ENCODE measurements at places on chromosomes 4 and X. TPM values are rescaled to one million over a fixed set of nuclear protein-coding genes. Genes with fewer than 3 reads are reported as not detected.

Gene CITED1
- not detected for polyA plus RNA-seq

Gene DAPP1
- not detected for polyA plus RNA-seq

Gene SUPT20HL1
- 0.61 TPM for polyA plus RNA-seq

Gene SSR4
- polyA plus RNA-seq: 275 TPM

Gene LUZP4
- not detected for polyA plus RNA-seq

Gene TEX11
- polyA plus RNA-seq: not detected

Gene CSAG2
- not detected for polyA plus RNA-seq

DNA sequence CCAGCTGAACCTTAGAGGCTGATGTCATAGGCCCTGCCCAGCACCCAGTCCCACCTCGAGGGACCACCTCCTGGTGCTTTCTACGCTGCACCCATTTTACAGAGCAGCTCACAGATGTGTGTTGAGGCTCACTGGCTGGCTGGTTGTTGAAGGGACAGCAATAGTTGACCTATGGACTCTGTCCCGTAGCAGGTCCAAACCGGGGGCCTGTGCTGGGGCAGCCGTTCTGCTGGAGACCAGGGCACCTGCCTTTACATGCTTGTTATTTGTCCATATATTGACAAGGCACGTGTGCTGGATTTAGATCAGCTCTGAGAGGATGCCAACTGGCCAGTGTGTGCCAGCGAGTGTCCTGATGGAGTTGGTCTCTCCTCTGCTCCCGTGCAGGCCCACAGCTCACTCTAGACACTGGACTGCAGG, 58.1 kb downstream of the TNIP2 start:
- DNase-seq: no peak

DNA sequence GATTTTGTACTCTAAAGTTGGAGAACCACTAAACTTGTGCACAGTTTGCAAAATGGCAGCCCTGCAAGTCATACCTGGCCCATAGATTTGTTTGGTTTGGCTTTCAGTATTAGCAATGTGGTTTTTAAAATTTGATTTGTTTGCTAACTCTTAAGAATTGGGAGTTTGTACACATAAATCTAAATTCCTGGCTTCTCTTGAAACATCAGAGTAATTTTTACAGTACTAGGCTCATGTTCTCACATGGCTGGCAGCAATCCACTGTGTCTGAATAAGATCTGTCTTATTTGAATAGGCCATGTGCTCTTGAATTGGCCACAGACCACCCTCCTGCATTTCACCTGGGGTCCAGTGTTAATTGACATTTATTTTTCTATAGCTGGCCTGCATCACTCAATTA, 21.3 kb downstream of the DIAPH2 start:
- DNase-seq: no peak

DNA sequence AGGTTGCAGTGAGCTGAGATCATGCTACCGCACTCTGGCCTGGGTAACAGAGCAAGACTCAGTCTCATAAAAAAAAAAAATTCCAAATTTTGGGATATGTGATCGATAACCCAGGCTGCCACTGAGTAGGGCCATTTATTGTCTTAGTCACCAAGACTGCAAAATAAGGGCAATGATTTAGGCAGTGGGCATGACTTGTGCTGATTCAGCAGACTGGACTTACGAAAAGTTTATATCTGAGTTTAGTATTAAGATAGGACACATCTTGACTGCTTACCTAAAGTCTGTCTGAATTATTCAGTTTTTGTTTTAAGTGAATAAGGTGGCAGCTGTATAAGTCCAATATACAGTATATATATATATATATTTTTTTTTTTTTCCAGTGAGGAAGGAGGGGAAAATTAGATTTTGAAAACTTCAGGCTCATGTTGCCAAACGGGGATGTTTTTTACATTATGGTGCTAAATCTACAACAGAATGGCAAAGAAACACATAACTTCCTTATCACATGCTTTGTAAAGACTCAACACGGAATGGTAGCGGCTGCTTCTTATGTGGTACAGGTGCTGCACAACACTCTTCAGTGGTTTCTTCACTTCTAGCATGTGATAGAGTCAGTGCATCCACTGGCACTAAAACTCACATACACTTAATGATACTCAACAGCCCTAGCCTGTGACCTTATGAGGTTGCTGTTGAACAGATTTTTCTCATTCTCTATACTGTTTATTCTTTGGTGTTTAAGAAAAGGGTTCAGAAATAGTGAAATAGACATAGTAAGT, 6.5 kb downstream of the TEX13D start:
- DNase-seq: no peak

- no peak for DNase-seq
Measured at GRCh38 chr4:39280770-39281169, 85.4 kb downstream of the RFC1 start.

- no peak for DNase-seq
Measured at GRCh38 chrX:95907081-95907480, 777.6 kb upstream of the DIAPH2 start.

GRCh38 chr4:188839704-188840103, 700.5 kb downstream of the TRIML1 start:
- DNase-seq: no peak

DNA sequence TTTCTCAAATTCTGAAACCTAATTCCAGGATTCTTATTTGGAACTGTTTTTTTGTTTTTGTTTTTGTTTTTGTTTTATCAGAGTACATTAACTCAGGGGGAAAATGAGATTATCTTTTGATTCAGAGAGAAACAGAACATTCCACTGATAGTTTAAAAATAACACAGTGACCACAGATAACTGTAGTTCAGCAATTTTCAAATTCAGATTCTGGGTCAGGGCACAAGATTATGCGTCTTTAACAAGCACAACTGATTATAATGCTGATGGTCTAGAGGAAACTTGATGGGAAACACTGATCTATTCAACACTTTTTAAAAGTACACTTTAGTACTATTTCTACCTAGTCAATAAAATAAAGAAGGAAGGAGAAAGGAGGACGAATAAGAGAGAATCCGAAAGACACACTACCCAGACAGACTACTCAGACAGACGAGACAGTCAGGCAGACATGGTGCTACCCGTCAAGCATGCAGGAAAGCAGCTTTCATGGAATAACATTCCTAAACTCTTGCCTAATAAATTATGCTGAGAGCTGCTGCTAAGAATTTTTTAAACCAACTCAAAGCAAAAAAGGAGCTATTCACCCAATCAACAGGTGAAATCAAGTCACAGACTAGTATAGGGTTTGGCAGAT, 59.0 kb downstream of the APBB2 start:
- DNase-seq: peak; percentile 80

GRCh38 chr4:184719407-184719806, 14.5 kb downstream of the CENPU start:
- no peak for DNase-seq

- DNase-seq: no peak
Measured at GRCh38 chr4:165425629-165426028, 46.8 kb downstream of the CPE start.
